ENCODE measurements at places on chromosomes 7 and 10. TPM values are rescaled to one million over a fixed set of nuclear protein-coding genes. Genes with fewer than 3 reads are reported as not detected.

- DNase-seq, result no peak
Observed at GRCh38 chr10:99976886-99977665, 32.7 kb downstream of the DNMBP start.

DNA sequence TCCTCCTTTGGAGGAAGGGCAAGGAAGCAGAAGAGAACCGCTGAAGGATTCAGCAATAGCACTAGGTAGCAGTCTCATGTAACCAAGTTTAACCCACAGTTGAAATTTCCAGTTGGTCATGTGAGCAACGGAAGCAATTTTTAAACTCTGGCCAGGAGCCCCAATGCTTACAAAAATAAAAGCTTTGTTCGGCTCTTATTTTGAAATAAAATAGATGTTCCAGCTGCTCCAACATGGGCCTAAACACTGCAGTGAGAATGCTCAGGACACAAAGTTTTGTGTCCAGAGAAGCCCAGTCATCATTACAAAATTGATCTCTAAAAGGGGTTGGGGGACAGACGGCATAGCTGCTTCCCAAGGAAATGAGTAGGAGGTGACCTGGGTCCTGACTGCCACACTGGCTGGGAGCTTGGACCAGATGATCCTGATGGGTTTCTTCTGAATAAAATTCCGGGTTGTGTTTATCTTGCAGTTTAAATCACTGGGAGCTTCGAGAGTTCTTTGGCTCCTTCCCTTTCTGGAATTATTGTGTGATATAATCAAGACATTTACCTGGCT, 452 bp upstream of the TMEM140 start:
- DNase-seq, result no peak

DNA sequence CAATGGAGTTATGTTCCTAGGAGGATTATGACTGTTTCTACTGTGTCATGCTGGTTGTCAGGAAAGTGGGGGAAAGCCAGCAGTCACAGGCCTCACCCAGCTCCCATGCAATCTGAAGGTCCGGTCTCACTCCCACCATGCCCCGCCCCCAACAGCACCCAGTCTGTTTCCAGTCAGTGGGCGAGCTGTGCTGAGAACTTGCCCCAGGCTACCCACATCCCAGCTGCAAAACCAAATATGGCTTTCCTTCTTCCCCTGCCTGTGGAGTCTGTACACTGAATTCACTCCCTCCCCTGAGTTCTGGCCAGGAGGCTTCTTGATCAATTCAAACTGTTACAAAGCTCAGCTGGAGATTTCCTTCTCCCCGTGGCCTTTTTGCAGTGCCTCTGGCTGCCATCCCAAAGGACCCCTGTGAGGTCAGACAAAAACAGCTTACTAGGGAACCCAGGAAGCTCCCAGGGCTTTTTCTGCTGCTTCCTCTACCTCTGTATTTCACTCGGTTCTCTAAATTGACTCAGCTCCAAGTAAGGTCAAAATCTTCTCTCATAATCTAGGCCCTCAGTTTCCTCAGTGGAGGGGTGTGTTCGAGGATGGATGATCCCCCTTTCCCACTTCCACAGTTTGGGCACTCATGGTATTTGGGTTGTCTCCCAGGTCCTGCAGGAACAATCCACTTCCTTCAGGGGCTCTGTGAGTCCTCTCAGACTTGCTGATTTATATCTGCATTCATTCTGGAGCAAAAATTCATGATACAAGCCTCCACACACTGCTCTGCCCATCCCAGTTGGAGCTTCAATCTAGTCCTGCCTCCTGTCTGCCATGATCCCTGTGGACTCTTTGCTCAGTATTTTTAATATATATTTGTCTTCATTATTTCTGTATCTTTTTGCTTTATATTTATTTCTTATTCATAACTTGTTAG, 205.5 kb downstream of the SEMA3D start:
- no peak for DNase-seq

DNA sequence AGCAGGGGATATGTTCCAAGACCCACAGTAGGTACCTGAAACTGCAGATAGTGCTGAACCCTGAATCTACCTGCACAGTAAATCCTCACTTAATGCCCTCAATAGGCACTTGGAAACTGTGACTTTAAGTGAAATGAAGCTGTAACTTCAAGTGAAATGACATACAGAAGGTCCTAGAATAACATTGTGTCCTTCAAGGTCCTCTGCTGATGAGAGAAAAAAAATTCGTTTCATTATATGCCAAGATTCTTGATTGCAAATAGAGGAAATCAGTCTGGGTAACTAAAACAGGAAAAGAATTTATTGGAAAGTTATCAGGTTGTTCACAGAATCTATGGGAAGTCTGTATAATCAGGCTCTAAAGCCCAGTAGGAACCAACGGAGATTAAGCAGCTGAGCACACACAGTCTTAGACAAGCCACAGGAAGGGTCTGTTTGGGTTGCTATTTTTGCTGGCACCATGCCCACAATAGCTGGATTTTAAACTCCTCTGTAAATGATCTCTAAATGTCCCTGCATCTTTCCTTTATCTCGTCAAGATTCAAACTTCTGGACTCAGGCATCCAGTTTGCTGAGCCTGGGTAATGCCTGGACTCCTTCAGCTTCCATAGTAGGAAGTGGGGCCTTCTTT, 57.5 kb downstream of the EXOC4 start:
- no peak for DNase-seq

DNA sequence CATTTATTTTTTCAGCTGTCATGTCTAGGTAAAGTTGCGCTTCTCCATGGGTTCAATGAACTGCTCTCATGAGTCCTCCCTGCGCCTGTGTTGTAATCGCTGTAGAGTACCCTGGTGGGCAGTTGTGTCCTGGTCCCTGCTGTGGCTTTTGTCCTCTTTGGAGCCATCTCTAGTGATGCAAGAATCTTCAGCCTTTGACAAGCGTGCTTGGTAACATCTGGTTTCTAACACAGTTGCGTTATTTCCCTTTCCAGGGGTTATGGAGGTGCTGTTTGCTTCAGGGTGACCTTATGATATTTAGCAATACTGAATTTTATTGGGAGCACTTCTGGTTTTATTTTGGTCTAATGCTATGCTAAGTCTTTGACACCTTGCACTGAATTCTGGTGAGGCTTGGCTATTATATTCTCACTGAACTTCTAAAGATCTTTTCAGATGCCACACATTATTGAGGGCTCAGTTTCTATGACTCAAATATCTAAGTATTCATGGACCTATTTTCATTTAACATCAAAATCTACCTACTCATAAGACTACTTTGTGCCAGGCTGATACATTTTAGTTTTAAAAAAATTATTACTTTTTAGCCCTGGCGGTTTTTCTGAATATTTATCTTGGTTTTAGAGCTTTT, 88.6 kb downstream of the FANK1 start:
- DNase-seq, result no peak

DNA sequence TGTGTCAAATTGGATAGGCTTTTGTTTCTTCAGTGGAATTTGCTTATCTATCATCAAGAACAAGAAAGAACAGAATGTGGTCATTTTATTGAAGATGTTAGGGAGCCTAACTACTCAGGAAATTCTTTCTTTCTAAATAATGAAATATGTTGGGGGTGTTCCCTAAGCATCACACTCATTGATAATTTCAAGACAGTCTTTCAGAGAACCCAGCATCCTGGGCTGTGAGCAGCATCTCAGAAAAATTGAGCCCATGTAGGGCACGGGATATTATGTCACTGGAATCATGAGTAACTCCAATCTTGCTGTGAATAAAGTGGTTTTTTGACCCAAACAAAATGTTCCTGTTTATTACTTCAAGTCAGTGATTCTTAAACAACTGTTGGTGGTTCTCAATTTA, 27.3 kb downstream of the PON1 start:
- DNase-seq, result no peak

GRCh38 chr10:126463286-126463685, 75.0 kb upstream of the ADAM12 start:
- no peak for DNase-seq

Gene TMEM236
- 0.16 TPM for total RNA-seq

Gene CCDC71L
- total RNA-seq, result 91.9 TPM

Gene IFIT1B
- 2.0 TPM for total RNA-seq

Gene TNRC18
- total RNA-seq, result 50.1 TPM

Gene RBP3
- total RNA-seq, result not detected

Gene DHX32
- 20.4 TPM for total RNA-seq

Measured in occipital lobe (tissue), 3 donors.